Activated CD4-positive, alpha-beta T cell treated with anti-CD3 and anti-CD28 coated beads for 48 hours (primary cell): ENCODE measurements at places on chromosomes 5 and 9.

- no peak for DNase-seq
Observed at GRCh38 chr9:95978106-95978505, 102.6 kb downstream of the ERCC6L2 start.

DNA sequence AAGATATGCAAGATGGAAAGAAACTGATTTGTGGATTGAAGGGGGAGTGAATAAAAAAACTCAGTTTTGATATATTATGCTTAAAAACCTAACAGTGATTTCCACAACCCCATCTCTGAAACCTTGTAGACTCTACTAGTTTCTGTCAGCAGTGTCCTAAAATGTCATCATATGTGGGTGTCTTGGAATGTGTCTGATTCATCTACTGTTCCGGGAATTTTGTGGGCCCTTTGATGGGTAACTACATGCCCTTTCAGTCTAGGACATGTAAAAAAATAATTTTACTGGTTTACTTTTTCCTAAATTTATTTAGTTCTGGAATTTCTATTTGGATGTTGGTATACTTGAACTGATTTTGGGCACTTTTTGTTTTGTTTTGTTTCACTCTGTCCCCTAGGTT, 118.9 kb upstream of the NMUR2 start:
- no peak for DNase-seq

DNA sequence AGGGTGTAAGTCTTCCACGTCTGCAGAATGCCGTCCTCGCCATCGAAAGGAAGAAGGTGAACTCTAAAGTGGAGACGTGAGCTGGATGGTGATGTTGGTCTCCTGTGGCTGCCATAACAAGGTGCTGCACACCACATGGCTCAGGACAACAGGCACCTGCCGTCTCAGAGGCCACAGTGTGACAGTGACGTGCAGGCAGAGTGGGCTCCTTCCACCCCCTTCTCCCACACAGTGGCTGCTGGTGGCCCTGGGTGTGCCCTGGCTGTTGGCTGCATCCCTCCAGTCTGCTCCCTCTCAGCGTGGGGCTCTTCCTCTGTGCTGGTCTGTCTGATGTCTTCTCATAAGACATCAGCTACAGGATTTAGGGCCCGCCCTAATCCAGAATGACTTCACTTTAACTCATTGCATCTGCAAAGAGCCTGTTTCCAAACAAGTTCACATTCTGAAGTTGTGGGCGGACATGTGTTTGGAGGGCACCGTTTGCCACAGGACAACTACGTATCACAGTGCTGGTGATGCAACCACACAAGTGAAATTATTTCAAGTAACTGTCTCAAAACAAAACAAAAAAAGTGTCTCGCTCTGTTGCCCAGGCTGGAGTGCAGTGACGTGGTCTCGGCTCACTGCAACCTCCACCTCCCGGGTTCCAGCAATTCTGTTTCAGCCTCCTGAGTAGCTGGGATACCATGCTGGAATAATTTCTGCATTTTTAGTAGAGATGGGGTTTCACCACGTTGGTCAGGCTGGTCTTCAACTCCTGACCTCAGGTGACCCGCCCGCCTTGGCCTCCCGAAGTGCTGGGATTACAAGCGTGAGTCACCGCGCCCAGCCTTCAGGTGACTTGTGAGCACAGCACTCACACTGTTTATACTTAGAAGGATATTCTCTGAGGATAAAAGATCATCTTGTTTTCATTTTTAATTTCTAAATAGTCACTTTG, 31.2 kb upstream of the CLPTM1L start:
- DNase-seq = no peak

- DNase-seq = no peak
Observed at GRCh38 chr5:166834246-166834645, 1457.2 kb upstream of the WWC1 start.

DNA sequence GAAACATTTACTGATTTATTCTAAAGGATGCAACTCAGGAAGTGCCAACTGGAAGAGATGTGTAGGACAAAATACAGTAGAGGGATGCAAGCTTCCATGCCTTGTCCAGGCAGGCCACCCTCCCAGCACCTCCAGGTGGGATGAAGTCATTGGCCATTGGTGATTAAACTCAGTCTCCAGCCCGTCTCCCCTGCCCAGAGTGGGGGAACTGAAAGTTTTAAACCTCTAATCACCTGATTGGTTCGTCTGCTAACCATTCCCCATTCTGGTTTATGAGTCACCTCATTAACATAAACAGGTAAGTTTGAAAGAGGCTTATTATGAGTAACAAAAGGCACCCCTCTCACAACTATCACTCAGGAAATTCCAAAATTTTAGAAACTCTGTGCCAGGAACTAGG, 8.1 kb downstream of the TNFAIP8 start:
- DNase-seq = no peak

GRCh38 chr5:162824360-162824759, 613.0 kb upstream of the CCNG1 start:
- no peak for DNase-seq

GRCh38 chr5:109928046-109928445, 238.3 kb downstream of the MAN2A1 start:
- no peak for DNase-seq

GRCh38 chr5:113612060-113612496, 98.6 kb downstream of the YTHDC2 start:
- no peak for DNase-seq

DNA sequence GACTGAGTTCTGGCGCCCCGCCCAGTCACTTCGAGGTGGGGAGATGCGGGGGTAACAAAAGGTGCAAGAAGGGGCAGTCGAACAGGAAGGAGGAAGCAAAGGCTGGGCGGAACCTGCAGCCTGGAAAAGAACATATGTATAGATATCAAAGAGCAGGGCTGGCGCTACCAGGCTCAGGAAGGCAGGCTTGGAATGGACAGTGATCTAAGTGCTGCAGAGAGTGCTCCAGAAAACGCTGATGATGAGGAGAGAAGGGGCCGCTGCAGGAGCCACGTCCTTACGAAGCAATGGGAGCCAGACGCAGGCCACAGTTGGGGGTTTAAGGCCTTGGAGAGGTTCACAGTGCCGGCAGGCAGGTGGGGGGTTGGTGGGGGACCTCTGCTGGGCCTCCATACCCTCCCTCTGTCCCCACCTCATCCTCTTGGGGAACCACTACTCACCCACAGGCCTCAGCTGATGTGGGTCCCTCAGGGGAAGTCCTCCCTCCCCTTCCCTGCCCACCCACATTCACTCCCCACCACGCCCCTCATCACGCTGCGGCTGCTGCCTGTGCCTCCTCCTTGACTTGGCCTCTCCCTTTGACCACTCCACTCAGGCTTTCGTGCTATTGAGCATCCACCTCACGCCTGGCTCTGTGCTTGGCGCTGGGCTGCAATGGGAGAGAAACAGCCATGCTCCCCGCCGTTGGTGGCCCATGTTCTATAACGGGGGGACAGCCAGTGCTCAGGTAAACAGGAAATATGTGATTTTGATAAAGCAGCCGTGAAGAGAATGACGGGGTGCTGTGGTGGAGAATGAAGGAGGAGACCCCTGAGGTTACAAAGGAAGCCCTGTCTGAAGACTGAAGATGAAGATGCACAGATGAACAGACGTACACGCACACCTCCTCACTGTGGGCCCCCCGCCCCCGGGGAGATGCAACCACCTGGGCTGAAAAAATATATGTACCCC, 40.5 kb upstream of the RPL26L1 start:
- DNase-seq = no peak

GRCh38 chr5:125696762-125697161, 726.4 kb upstream of the GRAMD2B start:
- no peak for DNase-seq

- no peak for DNase-seq
Observed at GRCh38 chr9:14849851-14850250, 60.4 kb downstream of the FREM1 start.

GRCh38 chr5:108025957-108026356, 355.2 kb upstream of the EFNA5 start:
- no peak for DNase-seq

DNA sequence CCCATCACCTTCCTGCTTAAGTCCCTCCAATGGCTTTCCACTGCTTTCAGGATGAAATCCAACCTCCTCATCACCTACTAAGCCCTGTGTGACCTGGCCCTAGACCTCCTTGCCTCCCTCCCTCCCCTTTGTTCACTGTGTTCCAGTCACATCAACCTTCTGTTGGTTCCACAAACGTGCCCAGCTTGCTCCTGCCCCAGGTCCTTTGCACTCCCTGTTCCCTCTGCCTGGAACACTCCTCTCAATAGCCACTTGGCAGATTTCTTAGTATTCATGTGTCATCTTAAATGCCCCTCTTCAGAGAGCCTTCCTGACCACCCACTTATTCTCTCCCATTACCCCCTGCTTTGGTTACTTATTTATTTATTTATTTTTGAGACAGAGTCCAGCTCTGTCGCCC, 24.1 kb upstream of the STXBP1 start:
- DNase-seq = no peak

DNA sequence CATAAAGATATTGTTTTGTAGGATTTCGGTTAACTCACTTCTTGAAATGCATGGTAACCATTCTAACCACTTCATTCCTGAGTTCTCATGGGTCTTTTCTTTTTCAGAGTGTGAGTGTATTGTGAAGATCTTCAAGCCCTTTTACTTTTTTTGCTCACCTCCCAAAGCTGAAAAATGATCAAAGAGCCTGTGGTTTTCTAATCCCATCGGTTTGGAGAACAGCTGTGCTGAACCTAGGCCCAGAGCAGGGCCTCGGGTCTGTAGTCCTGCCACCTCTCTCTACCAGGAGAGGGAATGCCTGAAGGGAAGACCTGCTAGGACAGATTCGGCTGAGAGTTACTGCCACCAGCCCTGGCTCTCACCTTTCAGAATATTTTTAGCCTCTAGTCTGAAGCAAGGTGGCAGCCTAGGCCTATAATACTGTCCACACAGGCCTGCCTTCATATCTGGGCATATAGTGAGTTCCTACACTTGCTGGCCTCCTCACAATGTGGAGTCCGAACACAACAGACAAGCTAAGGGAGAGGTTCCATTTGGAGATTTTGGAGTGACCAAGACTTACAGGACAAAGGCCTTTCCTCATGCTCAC, 13.8 kb downstream of the RGMB start:
- no peak for DNase-seq

DNA sequence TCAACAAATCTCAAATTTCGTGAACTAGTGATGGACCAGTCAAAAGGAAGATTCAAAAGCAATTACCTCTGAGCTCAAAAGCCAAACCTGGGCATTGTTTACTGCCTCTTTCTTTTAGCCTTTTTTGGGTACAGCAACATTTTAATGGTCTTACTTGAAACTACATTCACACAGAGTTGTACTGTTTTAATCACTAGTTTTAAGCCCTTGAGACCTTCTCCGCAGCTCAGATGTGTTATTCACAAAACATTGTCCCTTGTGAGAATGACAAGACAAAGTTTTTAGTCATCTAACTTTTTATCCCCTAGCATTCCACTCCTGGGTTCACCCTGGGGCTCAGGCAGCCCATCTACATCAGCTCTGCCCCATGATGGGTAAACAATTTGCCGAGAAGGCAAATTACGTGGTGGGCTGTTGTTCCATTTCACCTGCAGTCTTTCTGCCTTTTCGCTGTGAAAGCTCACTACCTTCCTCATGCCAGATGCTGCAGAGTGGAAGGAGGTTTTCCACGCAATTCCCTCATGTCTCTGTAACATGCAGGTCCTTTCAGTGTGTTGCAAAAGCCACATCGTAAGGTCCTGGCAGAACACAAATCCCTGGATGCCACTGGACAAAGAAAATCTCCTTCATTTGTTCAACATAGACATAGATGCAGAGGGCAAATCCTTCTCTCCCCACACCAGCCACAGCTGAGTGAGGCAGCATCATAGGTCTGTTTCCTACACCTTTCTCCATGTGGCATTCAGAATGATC, 175.7 kb downstream of the EBF1 start:
- DNase-seq = no peak

DNA sequence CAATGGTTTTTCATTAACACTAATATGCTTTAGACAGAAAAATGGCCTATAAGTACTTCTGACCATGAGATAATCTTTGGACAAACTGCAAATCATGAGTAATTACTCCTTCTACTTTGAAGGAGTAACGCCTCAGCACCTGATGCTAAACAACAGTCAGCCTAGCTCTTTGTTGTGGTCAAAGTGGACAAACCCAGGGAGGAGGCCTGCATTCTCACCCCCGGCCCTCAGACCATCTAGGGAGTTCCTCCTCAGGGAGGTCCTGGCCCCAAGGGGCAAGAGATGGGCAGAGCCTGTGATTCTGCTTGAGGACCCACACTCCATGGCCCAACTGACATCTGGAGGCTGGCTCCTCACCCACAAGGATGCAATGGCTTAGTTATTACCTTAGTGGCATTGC, 48.2 kb upstream of the ANGPTL2 start:
- no peak for DNase-seq

DNA sequence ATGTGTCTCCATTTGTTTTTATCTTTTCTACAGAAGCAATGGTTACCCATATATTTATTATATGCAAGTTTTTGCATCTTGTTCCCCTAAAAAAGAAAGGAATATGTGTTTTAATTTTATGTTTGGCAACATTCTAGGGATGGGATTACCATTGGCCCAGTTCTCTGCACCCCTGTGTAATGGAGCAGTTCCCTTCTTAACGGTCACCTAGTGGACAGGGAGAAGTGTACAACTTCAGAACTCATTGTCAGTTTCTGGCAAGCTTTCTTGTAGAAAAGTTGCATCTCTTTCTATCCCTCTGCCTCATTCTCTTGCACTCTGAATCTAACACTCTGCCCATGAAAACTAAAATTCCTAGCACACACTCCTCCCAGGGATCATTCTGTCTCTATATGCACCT, 78.2 kb downstream of the DOCK8 start:
- DNase-seq = no peak

DNA sequence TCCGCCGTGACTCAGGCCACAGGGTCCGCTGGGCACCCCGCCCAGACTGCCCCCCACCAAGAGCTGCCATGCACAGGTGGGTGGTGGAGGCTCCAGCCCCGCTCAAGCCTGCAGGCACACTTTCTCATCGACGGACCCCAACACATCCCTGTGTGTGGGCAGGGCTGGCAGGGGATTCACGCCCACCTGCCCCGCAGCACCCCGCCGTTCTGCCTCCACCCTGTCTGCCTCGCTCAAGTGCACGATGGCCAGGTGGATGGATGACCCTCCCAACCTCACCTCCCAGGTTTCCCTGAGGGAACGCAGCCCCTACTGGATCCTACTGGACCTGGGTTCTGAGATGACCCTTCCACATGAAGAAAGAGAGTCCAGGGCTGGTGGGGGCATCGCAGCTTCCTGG, 26.1 kb upstream of the FCN1 start:
- DNase-seq = no peak
